ENCODE measurements at places on chromosomes 5 and 9.

GRCh38 chr9:127711831-127712274, 3.6 kb downstream of the PTRH1 start:
- no peak for DNase-seq

- no peak for DNase-seq
These were observed 11.8 kb upstream of the LNPEP start for GRCh38 chr5:96924016-96924443.

DNA sequence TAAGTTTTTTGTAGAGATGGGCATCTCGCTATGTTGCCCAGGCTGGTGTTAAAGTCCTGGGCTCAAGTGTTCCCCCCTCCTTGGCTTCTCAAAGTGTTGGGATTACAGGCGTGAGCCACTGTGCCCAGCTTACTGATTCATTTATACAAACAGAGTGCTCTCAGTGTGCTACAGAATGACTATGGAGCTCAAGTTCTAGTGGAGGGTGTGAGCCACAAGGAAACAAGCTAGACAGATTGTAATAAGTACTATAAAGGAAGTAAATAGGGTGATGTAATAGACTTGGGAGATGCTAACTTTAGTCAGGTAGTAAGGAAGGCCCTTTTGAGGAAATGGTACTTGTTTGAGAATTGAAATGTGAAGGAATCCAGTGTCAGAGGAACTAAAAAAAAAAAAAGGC, 1.7 kb upstream of the TMEM267 start:
- no peak for DNase-seq

GRCh38 chr5:62737766-62738165, 159.1 kb downstream of the LRRC70 start:
- no peak for DNase-seq

DNA sequence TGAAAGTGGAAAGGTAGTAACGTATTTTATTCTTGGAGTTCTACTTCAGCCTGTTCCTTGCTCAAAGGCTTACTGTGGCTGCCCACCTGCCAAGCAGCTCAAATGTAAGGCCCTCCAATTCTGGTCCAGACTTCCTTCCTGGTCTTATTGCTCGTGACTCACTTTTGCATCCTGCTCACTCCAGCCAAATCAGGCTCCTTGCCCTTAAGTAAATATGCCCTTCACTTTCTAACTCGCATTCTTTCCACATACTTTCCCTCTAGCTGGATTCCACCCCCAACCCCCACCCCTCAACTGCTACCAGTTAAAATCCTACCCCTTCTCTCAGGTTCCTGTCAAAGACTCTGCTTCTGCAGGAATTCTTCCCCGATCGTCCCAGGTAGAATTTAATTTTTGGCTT, 96.6 kb downstream of the GALNT10 start:
- DNase-seq = no peak

DNA sequence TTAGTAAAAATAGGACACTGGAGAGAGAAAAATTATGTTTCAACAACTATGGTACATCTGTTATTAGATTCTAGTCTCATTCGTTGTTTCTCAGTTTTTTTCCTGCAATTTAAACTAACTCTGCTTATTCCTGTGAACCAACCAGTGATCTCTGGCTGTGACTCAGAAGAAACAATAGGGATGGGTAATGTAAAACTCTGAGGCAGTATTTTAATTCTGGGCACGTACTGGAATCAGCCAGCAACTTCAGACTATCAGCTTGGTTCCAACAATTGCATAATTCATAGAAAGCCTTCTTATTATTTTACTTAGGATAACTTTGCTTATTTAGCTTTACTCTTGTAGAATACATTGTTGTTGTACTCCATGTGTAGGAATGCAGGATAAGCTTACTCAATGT, 28.8 kb downstream of the MLLT3 start:
- no peak for DNase-seq

GRCh38 chr9:124776954-124777648, at the start of gene OLFML2A:
TSS of gene OLFML2A (plus strand) at chr9:124777133. CDS start at chr9:124777271, 138 bp downstream.
- no peak for DNase-seq

DNA sequence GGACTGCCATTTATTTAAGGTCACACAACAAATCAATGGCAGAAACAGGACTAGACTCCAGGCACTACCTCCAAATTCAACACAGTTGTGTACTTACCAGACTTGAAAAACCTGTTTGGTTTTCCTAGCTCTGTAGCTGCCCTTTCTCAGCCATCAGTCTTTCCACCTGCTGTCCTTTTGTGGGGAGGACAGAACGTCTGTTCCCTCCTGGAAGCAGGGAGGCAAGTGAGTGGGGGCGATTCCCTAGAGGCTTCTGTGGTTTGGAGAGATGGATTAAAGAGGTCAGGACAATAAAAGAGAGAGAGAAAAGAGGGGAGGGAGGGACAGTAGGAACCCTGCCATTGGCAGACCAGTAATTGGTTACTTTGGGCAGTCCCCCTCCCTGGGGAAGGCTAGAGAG, 14.7 kb downstream of the ASTN2 start:
- no peak for DNase-seq

DNA sequence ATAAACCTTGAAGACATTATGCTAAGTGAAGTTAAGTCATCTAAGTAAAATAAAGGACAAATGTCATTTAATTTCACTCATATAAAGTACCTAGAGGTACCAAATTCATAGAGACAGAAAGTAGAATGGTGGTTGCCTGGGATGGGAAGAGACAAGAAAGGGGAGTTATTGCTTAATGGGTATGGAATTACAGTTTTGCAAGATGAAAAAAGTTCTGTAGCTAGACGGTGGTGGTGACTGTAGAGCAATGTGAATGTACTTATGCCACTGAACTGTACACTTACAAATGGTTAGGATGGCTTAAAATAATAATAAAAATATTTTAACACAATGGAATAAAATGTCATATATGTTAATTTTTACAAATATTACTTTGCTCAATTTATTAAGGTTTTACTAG, 128.0 kb downstream of the MPDZ start:
- DNase-seq = no peak

DNA sequence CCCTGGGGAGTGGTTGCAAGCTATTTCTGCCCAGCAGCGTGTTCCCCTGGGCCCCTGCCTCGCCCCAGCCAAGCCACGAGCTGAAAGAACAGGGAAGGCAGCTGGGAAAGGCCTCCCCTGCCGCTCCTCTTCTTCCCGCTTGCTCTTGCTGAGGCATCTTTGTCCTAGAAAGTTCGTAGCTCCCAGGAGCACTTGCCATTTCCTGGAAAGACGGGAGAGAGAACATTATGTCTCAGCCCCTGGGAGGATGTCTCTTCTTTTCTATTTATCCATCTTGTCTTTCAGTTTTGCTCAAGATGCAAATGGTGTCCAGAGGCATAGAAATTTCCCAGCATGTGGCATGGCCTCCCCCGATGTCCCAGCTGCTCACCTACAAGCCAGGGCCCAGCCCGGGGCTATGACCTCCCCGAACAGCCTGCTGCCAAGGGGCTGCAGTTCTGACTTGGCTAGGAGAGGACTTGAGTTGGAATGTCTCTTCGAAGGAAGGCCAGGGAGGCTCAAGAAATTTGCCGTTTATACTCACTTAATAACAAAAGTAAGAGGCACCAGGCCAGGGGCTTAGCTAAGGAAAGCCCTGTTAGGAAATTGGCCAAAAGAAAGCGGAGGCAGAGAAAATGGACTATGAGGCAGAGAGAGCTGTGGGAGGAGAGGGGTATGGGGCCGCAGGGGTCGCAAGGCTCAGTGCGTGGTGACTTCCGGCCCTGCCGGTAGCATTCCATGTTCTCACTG, 87.3 kb downstream of the LIFR start:
- no peak for DNase-seq

GRCh38 chr5:132429463-132430440, 60.2 kb downstream of the SLC22A5 start:
- DNase-seq = no peak

DNA sequence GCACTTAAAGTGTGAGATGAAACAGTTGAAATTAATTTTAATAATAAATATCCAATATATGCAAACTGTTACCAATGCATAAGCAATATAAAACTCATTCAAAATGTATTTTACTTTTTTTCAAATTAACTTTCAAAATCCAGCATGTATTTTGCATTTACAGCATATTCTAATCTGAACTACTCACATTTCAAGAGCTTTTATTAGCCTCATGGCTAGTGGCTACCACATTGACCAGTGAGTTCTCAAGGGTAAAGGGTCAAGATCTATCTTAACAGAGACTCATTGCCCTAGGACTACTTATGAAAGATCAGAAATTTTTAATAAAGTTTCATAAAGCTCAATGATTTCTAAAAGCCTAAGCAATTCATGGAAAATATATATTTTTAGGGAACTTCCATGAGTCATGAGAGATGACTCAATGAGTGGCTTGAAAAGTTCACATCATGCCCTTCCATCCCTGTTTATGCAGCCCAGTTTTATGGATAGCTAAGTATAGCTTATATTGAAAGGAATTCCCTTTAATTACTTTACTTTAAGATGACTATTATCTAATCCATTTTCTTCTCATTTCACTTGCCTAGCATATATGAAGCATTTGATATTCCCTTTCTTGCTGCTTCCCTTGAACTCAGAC, 608.6 kb downstream of the SLCO4C1 start:
- DNase-seq = no peak

GRCh38 chr5:14108170-14108996, 34.8 kb upstream of the TRIO start:
- no peak for DNase-seq

GRCh38 chr5:71834601-71835000, 115.5 kb downstream of the CARTPT start:
- DNase-seq = no peak

DNA sequence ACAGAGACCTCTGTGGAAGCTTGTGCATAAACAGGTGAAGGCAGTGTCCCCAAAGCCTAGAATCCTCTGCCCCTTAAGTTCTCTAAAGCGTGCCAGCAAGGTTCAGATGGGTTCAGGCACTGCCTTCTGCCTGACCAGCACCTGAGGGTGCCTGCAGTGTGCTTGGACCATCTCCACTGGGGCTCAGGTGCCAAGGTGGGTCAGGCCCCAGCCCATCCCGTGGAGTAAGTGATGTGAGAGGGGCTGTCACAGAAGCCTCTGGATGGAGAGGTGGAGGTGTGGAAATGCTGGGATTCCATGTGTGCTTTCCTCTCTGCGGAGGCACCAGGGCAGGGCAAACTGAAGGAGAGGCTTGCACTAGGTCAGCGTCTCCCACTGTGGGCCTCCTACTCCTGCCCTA, 118.5 kb downstream of the DAB2IP start:
- DNase-seq = no peak

DNA sequence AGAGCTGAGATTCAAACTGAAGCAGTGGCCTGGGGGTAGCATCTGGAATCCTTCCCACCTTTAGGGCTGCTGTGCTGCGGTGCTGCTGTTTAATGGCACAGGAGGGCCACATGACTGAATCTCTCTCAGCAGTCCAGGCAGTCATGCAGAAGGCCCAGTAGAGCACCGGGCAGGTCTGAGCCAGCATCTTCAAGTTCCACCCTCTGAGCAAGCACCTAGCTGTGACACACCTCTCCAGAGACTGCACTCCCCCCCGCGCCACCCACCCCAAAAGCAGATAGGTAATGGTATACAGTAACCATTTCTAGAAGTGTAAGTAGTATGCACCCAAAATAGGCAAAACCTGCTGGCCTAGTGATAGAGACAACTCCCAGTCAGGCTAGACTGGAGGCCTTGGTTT, 8.2 kb downstream of the IL4 start:
- no peak for DNase-seq

GRCh38 chr9:122128969-122129343, 30.6 kb downstream of the NDUFA8 start:
- DNase-seq = no peak

GRCh38 chr5:137752905-137753690, 1.1 kb downstream of the HNRNPA0 start:
- DNase-seq = no peak

GRCh38 chr5:175460126-175460525, 16.1 kb upstream of the DRD1 start:
- no peak for DNase-seq

DNA sequence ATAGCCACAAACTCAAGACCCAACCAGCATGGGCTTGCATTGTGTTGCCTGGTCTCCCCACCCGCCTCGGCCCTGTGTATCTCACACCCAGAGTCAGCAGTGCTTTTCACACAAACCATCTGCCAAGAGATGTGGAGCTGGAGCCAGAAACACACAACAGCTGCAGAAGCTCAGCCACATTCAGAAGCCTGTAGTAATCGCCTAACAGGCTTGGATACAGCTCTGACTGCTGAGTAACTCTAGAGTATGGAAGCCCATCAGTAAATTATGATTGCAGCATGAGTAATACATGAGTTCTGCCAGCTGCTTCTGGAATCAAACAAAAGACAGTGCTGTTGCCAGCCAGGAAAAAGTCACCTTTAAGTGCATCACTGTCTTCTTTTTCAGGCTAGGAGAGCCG, 16.0 kb downstream of the TEK start:
- DNase-seq = no peak

GRCh38 chr9:129201866-129202265, 23.8 kb upstream of the IER5L start:
- no peak for DNase-seq

DNA sequence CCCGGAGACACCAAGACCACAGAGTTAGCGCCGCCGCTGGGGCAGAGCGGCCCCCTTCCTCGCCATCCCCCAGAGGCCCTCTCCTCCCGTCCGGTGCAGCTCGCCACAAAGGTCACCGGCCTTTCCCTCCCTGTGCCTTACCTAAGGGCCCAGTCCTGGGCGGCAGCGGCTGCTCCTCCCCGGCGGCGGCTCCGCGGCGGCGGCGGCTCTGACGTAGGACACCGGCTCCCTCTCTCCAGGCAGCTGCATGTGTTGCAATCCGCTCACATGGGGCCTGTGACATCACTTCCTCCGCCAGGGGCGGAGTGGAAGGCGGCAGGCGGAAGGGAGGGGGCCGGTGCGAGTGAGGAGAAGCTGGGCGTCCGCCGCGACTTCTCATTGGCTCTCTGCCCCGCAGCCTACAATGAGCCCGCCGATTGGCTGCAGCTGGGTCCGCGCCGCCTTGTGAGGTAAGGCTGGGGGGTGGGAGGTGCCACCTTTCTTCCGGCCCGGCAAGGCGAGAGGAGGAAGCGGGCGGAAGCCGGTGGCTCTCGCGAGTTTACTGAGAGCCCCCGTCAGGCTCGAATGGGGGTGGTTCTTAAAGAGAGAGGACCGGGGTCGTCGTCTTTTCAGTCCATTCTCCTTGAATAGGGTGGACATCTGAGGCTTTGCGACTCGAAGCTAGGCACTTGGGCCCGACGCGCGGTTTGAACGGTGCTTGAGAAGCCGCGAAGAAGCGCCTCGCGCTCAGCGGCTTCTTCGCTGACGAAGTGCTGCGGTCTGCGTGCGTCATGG, at the start of gene ETF1:
Gene ETF1 (minus strand): TSS at position 281 of the 774 bp plus-strand sequence. CDS start 318 bp downstream, outside the sequence.
- DNase-seq = peak; percentile 99

- no peak for DNase-seq
These were observed 246.8 kb downstream of the NSG2 start for GRCh38 chr5:174292348-174292747.

GRCh38 chr5:164573397-164573796, 1068.0 kb downstream of the MAT2B start:
- DNase-seq = no peak

- no peak for DNase-seq
These were observed 51.1 kb downstream of the STARD4 start for GRCh38 chr5:111461255-111461671.

DNA sequence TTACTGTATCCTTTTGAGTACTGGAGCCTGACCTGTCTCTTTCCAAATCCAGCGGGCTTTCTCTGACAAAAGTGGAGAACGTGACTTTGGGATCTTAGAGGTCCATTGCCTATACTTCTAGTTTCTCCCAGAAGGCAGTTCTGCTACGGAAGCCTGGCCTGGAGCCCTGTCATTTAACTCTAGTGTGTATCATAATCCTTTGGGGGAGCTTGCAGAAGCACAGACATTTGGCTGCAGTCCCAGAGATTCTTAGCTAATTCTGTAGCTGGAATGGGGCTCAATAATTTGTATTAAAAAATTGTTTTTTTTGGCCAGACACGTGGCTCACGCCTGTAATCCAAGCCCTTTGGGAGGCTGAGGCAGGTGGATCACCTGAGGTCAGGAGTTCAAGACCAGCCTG, 3.0 kb downstream of the HARS2 start:
- DNase-seq = no peak

GRCh38 chr9:34693560-34693959, 2.5 kb upstream of the CCL19 start:
- no peak for DNase-seq

Measured in stimulated activated CD8-positive, alpha-beta memory T cell treated with anti-CD3 and anti-CD28 coated beads, Interleukin-7, amount 100 ng/mL, for 1 hour (primary cell).